Fibroblast of mammary gland (primary cell): ENCODE measurements at places on chromosomes 6 and 20.

- no peak for DNase-seq
Measured at GRCh38 chr6:70415247-70415646, 1.9 kb downstream of the FAM135A start.

DNA sequence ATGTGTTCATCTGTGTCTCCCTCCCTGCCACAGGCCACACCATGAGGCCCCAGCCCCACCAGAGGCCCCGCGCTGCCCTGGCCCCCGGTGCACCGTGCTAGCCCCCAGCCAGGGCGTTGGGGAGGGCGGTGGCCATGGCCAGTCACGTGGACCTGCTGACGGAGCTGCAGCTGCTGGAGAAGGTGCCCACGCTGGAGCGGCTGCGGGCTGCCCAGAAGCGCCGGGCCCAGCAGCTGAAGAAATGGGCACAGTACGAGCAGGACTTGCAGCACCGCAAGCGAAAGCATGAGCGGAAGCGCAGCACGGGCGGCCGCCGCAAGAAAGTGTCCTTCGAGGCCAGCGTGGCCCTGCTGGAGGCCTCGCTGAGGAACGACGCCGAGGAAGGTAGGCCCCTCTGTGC lies 30.3 kb downstream of the PPP1R16B start:
- no peak for DNase-seq

- no peak for DNase-seq
Measured at GRCh38 chr6:72702421-72702820, 80.6 kb downstream of the KCNQ5 start.

GRCh38 chr20:33863440-33864323 lies 52.5 kb downstream of the CHMP4B start:
- no peak for DNase-seq

DNA sequence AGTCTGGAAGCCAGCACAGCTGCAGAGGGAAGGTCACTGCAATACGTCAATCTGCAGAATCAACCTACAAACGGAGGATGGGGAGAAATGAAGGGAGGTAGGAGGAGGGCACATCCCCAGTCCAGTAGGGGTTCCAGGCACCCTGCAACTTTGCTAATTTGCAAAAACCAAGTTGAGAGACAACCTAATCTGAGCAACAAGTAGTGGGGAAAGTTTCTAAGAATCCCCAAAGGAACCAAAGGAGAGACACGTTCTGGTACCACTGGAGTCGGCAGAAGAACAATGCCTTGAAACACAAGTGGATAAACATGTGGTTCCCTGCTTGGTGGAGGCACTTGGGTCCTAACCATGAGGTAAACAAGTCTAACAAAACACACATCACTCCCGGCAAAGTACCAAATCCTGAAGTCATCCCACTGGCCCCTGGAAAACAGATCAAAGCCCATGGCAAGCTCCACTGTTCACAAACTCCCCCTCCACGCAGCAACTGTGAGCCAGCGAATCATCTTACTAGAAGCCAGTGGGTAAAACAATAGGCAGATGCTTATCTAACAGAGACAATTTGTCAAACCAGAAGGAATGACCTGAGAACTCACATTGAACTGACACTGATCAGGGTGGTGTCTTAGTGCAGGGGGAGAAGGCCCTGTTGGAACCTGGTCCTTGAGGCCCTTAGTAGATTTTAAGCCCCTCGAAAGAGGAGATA lies 4.7 kb downstream of the MRPS18A start:
- DNase-seq, result peak; percentile 36

GRCh38 chr6:32697031-32697430 lies 30.6 kb upstream of the HLA-DQB1 start:
- no peak for DNase-seq

GRCh38 chr6:150410906-150411305 lies 42.1 kb downstream of the IYD start:
- DNase-seq, result no peak

DNA sequence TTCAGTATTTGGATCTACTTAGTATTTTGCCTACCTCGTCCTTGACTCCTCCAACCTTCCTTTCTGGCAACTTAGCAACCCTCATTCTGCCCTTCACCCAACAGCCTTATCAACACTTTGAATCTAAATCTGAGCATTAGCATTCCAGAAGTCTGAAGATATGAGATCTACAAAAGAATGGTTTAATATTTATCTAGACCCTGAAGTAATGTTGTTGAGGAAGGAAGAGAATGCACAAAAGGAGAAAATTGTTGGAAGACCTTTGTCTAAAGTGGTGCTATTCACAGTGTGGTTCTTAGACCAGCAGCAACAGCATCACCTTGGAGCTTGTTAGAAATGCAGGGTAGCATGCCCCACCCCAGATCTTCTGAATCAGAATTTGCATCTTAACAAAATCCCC lies 198.2 kb upstream of the PLCB4 start:
- DNase-seq, result no peak

- no peak for DNase-seq
Measured at GRCh38 chr6:106125925-106126435, 39.8 kb downstream of the PRDM1 start.

DNA sequence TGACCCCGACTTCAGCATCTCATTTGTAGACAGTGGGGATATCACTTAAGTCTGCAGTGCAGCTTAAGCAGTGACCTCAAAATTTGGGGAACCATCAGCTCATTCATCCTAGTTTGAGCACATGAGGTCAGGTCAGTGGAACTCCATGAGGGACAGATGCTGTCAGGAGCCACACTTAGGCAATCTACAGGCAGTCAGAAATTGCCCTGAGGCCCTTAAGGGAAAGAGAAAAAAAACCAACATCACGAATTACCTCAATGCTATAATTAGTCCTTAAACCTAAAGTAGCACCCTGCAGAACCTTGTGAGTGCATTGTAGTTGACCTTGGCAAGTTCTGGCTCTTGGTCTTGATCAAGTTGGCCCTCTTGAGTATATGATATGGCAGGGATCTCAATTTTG lies 21.1 kb downstream of the TMEM74B start:
- DNase-seq, result no peak

DNA sequence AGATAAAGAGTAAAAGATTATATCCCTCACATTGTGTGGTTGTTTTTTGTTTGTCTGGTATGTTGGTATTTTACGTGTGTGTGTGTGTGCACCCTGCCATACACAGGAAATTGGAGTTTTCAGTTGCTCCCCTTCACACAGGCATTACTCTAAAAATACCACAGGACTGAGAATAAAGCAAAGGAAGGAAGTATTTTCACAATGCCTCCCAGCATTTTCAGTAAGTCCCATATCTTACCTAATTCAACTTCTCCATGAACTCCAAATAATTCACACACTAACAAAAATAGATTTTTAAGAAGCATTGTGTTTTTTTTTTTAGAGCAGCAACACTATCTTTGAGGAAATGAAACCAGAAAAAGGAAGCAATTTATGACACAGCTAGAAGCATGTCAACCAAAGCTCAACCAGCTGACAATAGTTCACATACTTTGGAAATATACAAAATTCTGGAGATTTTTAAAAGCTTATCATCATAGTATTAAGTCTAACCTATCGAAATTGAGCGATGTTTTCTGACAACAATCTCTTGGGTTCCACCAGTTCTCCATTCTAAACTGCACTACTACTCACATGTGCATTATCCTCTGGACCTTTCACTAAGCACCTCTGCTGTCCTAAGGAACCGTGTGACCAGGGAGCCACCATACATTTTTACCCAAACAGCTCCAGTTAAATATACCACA lies 2.1 kb downstream of the UBE2J1 start:
- no peak for DNase-seq

DNA sequence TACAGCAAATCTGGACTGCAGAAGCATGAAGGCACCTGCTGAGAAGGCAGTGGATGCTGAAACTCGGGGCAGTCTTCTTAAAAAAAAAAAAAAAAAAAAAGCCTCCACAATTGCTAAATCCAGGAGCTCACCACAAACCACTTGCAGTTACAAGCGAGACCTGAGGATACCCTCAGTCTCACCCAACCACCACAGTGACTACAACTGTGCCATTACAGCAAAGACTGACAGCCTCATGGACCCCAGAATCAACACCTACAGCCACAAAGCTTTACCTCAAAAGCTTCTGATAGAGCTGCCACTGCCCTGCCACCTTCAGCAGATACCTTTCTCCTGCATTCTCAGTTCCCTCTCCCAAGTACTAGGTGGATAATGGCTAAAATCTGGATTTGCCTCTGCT lies 9.0 kb downstream of the COL21A1 start:
- DNase-seq, result no peak

GRCh38 chr6:16647422-16647821 lies 113.8 kb downstream of the ATXN1 start:
- DNase-seq, result no peak

DNA sequence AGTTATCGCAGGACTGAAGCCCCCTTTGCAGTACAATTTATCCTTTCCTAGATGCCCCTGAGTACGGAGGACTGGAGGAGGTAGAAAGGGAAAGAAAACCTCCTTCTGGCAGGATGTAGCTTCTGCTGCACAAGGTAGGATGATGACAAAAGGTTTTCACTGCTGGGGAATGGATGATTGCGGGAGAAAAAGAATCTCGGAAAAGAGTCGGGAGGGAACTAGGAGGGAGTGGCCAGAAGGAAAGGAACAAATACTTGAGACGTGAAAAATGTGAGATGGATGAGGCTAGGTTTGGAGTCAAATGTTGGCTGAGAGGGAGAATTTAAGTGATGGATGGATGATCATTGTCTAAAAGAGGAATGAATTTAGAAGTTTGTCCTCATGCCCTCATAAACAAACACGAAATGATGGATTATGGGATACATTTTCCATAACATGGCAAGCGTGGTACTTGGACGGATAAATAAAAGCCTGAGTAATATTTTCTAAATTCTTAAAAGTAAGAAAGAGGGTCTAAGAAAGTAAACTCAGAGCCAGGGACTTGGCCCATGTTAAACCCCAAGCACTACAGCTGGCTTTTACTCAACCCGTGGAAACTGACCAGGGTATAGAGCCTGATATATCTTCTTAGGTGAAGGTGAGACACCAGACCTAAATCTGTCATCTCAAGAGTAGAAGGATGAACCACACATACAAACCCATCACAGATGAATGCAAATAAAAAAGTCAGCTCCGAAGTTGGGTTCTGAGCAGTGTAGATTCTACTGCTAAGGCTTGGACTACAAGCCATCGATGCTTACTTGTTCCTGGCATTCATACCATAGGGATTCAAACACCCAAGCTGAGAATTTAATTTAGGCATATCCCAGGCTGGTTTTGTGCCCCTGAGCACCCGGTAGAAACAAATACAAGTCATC lies 72.4 kb downstream of the HFE start:
- DNase-seq, result peak; percentile 41

DNA sequence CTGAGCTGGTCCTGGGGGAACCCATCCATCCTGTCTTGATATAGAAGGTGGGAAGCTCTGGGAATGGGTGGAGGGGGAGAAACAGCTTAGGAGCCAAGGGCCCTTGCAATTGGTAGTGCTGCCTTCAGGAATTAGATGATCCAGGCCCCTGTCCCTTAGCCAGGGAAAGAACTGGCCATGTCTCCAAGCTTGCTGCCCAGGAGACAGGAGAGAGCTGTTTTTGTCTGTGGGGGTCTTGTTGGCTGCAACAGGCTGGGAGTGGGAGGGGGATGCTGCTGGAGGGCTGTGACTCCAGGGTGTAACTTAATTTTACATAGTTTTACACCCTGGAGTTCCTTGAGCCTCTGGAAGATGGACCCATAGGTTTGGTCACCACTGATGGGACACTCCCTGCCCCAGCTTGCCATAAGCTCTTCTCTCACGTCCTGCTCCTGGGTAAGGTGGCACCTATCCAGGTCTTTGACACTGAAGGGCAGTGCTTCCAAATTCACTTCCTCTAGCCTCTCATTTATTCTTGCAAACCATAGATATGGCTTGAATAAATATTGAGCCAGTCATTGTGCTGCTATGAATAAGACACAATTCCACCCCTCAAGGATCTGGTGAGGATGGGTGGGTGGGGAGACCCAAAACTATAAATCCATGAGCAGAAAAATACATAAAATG lies 16.8 kb downstream of the VEGFA start:
- no peak for DNase-seq

DNA sequence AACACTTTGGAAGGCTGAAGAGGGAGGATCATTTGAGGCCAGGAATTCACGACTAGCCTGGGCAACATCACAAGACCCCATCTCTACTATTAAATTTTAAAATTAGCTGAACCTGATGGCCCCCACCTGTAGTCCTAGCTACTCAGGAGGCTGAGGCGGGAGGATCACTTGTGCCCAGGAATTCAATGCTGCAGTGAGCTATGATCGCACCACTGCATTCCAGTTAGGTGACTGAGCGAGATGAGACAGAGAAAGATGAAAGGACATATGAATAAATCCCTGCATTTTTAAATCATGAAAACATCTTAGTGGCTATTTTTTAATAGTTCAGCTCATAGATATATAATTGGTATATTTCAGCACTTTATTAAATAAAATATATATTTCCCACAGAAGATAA lies 93.8 kb downstream of the GPR63 start:
- DNase-seq, result peak; percentile 0

DNA sequence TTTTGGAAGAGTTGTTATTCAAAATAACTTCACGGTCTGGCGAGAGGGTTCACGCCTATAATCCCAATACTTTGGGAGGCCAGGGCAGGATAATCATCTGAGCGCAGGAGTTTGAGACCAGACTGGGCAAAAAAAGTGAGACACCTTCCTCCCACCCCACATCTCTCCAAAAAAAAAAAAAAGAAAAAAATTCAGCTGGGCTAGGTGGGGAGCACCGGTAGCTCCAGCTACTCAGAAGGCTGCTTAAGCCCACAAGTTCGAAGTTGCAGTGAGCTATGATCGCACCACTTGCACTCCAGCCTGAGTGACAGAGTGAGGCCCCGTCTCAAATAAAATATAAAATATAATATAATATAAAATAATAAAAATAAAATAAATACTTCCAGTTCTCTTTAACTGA lies 10.4 kb downstream of the OR2B2 start:
- peak; percentile 15 for DNase-seq

DNA sequence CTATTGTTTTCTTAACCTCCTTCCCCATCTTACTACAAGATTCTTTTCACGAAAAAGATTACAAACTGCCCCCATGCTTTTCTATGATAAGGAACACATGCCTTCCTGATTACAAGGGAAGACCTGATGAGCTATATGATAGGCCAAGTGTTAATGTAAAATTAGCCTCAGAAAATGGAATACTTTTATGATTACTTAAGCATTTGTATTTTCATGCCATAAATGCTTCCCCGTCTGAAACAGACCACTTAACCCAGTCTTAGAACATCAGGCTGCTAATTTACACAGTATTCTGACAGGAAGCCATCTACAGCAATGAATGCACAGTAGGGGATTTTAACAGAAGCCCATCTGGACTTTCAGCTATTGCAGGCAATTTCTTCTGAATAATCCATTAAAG lies 274.9 kb downstream of the HAO1 start:
- no peak for DNase-seq

GRCh38 chr6:132192631-132193030 lies 208.6 kb downstream of the MOXD1 start:
- no peak for DNase-seq
